Sciatic nerve (tissue), 2 donors: ENCODE measurements at places on chromosomes 4 and X. TPM values are rescaled to one million over a fixed set of nuclear protein-coding genes. Genes with fewer than 3 reads are reported as not detected.

Gene F9
- total RNA-seq = not detected

Gene FAM114A1
- 92.9 TPM for total RNA-seq

Gene WDR17
- 8.0 TPM for total RNA-seq

Gene PABPC5
- total RNA-seq = 4.3 TPM

Gene ARMCX2
- 49.8 TPM for total RNA-seq

Gene TSPAN6
- 33.3 TPM for total RNA-seq

Gene SPOCK3
- not detected for total RNA-seq

Gene CAPN6
- total RNA-seq = 7.1 TPM

Gene CXorf66
- total RNA-seq = not detected

Gene SUPT20HL2
- total RNA-seq = not detected

Gene ELF4
- 15.3 TPM for total RNA-seq

Gene KANTR
- 30.2 TPM for total RNA-seq

Gene SHOX
- 0.36 TPM for total RNA-seq

Gene PLP2
- total RNA-seq = 103 TPM

Gene MAGEA3
- total RNA-seq = not detected

Gene IL13RA2
- total RNA-seq = 1.5 TPM

Gene C4orf51
- total RNA-seq = not detected

Gene EGF
- total RNA-seq = 0.85 TPM

Gene ADH1A
- 2.8 TPM for total RNA-seq

Gene RAB41
- total RNA-seq = not detected

Gene DUSP9
- total RNA-seq = 0.13 TPM

Gene IGBP1
- total RNA-seq = 44.0 TPM

Gene HTRA3
- total RNA-seq = 23.7 TPM

Gene LGI2
- total RNA-seq = 52.1 TPM

Gene TCEAL7
- 15.1 TPM for total RNA-seq

Gene GPR82
- 0.09 TPM for total RNA-seq

Gene SLC49A3
- 11.4 TPM for total RNA-seq

Gene MAGEB1
- total RNA-seq = not detected

Gene MAGEE1
- 5.8 TPM for total RNA-seq

Gene NPFFR2
- total RNA-seq = not detected

Gene FUNDC1
- total RNA-seq = 13.8 TPM

Gene CT55
- total RNA-seq = not detected

Gene TRAPPC2
- total RNA-seq = 15.7 TPM

Gene BLOC1S4
- total RNA-seq = 9.7 TPM
